ENCODE measurements at places on chromosomes 13 and 19. TPM values are rescaled to one million over a fixed set of nuclear protein-coding genes. Genes with fewer than 3 reads are reported as not detected.

GRCh38 chr13:95752677-95753076, 75.7 kb downstream of the DNAJC3 start:
- no peak for DNase-seq

DNA sequence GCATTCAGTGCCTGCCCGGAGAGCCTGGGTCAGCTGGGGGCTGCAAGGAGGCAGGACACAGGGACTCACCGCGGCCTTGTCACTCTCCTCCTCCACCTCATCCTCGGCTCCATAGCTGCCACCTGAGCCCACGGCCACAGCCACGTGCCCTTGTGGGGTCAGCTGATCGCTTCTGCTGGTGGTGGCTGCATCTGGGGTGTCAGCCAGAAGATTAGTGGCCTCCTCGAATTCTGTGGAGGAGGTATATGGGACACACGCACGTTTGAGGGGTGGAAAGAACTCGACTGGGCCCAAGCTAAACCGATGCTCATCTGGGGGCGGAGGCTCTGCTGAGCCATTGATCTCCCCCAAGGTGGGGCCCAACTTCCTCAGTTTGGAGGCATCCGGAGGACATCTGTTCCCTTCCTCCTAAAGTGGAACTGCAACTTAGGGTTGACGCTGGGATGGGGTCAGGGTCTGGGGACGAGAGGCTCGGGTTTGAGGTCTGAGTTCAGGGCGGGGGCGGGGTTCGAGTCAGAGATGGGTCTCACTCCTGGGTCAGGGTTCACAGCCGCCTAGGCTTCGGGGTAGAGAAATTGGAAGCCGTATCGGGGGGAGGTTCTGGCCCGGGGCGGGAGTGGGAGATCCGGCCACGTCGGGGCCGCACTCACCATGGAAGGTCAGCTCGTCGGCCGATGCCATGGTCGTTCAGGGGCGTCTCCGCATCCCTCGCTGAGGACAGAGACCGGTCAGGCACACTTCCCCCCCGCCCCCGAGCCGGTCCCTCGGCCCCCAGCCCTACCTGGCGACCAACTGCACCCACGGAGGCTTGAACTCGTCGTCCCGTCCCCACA, 493 bp downstream of the YIPF2 start:
- no peak for DNase-seq

GRCh38 chr19:46365561-46365960, 18.7 kb downstream of the PPP5C start:
- no peak for DNase-seq

GRCh38 chr19:42407085-42407815, 17.2 kb upstream of the CNFN start:
- DNase-seq = no peak

GRCh38 chr13:64910096-64910495, 2320.0 kb downstream of the PCDH9 start:
- no peak for DNase-seq

DNA sequence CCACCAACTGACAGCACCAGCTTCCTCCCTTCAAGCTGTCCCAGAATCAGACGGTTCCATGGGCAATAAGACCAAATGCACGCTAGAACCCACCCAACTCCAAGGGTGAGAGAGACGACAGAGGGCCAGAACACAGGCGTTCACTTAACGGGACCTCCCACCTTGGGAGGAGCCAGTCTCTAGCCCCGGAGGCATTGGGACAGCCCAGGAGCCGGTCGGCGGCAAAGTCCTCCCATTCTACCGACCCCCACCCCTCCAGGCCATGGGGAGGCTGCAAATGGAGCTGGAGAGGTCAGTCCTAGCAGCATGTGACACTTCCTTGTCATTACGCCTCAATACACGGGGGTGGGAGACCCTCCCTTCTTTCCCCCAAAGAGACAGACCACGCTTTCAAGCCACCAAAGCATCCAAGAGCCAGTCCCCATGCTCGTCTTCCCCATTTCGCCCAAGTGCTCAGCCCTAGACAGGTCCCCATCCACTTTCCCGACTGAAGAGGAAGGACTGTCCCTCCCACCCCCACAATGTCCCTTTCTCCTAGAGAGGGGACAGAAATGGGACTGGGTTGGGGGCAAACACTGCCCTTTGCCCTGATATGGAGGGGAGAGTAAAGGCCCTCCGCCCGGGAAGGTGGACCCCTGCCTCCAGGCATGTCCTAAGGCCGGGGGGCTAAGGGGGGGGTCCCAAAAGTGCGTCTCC, 964 bp downstream of the KHSRP start:
- peak; percentile 55 for DNase-seq

- DNase-seq = peak; percentile 46
These were observed 782 bp upstream of the JUND start for GRCh38 chr19:18282021-18282787.

- no peak for DNase-seq
These were observed 49.8 kb upstream of the TDRD3 start for GRCh38 chr13:60347174-60347573.

GRCh38 chr13:50124536-50125303, 109.5 kb downstream of the KCNRG start:
- DNase-seq = peak; percentile 95

- DNase-seq = peak; percentile 21
These were observed 1.3 kb upstream of the CNOT3 start for GRCh38 chr19:54136086-54136863.

The DNASE2 gene
- total RNA-seq = 30.9 TPM

The ZNF628 gene
- total RNA-seq = 6.1 TPM
